ENCODE measurements at places on chromosomes 1 and 21. TPM values are rescaled to one million over a fixed set of nuclear protein-coding genes. Genes with fewer than 3 reads are reported as not detected.
A peak's percentile ranks its signal among the peaks of the same experiment; 100 is the strongest.

DNA sequence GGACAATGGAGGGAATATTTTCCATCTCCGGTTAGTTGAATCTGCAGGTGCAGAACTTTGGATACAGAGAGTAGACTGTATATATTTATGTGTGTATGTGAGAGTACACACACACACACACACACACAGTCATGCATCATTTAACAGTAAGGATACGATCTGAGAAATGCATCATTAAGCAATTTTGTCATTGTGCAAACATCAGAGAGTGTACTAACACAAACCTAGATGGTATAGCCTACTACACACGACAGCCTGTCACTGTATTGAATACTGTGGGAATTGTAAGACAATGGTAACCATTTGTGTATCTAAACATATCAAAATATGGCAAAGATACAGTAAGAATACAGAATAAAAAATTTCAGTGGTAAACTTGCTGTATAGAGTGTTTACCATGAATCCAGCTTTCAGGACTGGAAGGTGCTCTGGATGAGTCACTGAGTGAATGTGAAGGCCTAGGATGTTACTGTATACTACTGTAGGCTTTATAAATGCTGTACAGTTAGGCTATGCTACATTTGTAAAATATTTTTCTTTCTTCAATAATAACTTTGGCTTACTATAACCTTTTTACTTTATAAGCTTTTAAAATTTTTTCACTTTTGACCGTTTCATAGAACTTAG is 138.5 kb downstream of the ZZZ3 start:
- no peak for DNase-seq

DNA sequence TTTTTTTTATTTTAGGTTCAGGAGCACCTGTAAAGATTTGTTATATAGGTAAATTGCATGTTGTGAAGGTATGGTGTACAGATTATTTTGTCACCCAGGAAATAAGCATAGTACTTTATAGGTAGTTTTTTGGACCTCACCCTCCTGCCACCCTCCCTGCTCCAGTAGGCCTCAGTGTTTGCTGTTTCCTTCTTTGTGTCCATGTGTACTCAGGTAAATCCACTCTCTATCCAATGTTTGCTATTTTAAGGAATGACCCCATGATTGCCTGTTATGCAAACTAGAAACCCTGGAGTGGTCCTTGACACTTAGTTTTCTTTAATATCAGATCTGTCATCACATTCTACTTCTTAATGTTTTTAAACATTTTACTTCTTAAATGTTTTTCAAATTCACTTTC is 33.9 kb downstream of the LHX9 start:
- DNase-seq = no peak

DNA sequence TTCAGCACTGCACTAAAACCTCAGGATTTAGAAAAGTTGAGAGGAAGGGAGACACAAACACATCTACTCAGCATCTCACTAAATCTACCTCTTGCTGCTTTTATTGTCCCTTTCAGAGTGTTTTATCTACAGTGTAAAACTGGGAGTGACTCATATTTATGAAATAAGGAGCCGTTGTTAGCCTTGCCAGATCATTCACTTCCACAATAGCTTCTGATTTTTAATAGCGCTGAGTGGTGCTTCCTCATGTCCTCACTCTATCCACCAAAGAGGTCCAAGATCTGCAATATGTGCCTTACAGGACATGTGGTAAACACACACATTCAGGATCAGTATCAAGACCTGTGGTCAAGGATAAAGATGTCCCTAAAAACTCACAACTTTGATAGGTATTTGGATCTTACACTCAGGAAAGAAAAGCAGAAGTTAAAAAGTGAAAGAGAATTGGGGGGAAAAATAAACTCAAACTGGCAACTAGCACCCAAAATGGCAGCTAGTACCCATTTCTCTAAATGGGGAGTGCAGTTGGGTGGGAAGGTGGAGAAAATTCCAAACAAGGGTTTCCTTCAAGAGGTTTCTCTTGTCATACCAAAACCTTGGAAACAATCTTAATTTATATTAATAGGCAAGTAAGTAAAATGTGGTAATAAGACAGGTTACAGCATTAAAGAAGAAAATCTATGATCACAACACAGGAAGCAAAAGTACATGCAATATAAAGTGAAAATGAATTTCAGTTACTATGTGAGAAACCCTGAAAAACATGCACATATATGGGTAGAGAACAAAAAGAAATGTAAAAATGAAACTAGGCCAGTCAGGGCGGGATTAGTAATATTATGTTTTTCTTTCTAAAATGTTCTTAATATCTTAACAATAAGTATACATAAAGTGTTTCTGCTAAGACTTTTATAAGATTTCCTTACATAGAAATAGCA is 15.9 kb downstream of the DUSP10 start:
- no peak for DNase-seq

DNA sequence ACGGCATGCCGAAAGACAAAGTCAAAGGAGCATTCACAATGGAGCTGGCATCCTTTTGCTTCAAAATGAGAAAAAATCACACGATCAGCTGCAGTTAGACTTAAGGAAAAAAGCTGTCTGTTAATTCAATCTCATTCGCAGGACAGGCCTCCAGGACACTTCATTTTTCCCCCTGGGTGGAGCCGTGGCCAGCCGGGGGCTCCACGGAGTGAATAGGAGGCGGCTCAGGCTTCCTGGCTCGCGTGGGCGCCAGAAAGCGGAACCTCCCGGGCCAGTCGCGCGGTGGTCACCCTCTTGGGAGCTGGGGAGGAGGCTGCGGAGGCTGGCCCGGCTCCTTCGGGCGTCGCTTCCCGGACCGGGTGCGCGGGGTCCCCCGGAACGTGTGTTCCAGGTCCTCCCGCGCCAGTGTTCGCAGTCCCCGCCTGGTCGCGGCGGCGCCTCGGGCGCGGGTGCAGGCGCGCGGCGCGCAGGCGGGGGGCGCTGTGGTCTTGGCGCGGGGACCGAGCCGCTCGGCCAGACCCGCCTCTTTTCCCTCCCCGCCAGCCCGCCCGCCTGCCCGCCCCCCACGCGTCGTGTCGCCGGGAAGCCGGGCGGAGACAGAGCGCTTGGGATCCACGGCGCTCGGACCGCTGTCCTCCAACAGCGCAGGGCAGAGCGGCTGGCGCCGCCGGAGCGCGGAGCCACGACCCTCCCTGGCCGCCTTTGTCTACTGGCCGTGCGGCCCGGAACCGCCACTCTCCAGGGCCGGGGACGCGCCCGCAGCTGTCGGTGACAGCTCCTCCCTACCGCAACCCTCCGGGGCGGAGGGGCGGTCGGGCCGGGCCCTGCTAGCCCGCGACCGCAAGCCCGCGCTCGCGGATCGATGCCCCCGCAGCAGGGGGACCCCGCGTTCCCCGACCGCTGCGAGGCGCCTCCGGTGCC is at the start of gene RHOU:
Gene RHOU (plus strand): TSS at position 599 of the 921 bp plus-strand sequence. CDS start 264 bp downstream, at position 863.
- peak; percentile 88 for DNase-seq

DNA sequence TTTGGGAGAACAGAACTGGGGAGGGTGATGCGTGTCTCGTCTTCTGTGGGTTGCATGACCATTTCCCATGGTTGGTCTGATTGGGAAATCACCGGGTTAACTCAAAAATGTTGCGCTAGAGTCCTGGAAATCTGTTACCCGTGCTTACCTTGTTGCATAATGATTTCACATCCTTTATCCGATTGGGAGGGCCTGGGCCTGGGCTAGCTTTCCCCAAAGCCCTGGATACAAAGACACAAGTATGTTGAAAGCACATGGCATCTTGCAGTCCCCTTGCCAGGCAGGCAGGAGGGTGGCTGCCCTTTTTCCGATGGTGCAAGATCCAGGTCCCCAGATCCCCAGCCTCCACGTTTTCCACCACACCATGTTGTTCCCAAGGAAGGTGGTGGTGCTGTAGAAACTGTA is 582 bp downstream of the TRPM2 start:
- no peak for DNase-seq

GRCh38 chr1:77308889-77309621 is 27.2 kb downstream of the AK5 start:
- DNase-seq = no peak

GRCh38 chr1:3012456-3013291 is 8.6 kb upstream of the ACTRT2 start:
- peak; percentile 75 for DNase-seq

GRCh38 chr1:3316340-3316943 is 138.0 kb upstream of the ARHGEF16 start:
- no peak for DNase-seq

- no peak for DNase-seq
These were observed 232.0 kb upstream of the KCNK2 start for GRCh38 chr1:214850432-214851050.

Gene GBP6
- total RNA-seq = not detected

Gene FALEC
- not detected for total RNA-seq
